SK-N-SH (cell line): ENCODE measurements at places on chromosomes 2 and 18. TPM values are rescaled to one million over a fixed set of nuclear protein-coding genes. Genes with fewer than 3 reads are reported as not detected.

DNA sequence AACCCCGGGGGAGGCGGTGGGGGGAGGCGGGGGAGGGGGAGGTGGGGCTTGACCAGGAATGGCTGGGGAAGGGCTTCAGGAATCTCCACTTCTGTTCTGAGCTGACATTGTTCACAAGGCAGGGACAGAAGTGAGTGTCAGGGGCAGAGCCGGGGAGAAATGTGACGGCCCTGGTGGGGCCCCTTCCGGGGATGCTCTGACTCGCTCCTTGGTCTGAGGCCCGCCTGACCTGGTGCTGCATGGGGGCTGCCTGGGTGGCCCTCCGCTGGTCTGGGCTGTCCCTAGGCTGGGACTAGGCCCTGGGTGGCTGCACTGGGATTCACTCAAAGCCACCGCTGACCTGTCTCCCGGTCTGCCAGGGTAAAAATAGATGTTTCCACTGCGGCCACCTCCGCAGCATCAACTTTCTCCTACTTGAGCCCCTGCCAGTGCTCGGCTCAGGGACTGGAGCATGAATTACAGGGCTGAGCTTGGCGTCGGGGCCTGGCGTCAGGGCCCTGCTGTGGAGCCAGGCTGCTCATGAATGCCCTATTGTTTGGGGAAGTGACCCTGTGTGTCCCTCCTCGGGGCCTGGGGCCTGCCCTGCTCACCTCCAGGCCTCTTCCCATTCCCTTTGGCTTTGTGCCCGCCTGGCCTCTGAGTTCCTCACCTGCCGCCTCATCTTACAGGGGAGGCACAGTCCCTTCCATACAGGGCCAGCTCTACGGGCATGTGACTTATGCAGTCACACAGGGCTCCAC is 247.5 kb downstream of the DYSF start:
- DNase-seq = no peak

GRCh38 chr2:44745922-44746766 is 195.4 kb upstream of the SIX3 start:
- DNase-seq = no peak

GRCh38 chr2:174787487-174788205 is 23.4 kb upstream of the CHRNA1 start:
- DNase-seq = peak; percentile 90

The ARHGAP15 gene
- polyA plus RNA-seq = not detected in 2 replicates

DNA sequence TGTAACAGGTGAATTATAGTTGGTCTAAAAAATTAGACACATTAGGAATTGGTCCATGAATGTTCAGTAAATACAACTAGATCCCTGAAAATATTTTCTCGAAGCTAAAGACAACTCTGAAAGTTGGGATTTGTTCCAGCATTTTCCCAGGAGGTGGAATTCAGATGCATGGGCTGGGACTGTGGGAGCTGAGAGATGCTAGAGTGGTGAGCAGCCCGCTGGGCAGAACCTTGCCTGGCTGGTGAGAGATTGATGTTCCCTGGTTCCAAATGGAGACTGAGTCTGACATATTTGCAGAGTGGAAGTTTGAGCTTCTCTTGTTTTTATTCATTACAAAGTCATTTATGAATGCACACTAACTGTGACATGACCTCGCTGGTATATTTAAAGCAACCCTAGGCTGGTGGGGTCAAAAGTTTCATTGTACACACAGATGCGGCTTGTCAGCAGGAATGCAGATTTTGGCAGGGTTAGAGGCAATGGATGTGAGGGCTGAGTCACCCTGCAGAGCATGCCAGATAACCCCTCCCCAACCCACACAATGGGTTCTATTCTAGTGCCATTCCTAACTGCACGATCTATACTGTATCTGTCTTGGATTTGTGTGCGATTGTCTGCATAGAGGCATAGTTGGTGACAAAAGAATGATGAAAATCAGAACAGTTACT is 23.5 kb upstream of the TMEM178A start:
- DNase-seq = no peak

DNA sequence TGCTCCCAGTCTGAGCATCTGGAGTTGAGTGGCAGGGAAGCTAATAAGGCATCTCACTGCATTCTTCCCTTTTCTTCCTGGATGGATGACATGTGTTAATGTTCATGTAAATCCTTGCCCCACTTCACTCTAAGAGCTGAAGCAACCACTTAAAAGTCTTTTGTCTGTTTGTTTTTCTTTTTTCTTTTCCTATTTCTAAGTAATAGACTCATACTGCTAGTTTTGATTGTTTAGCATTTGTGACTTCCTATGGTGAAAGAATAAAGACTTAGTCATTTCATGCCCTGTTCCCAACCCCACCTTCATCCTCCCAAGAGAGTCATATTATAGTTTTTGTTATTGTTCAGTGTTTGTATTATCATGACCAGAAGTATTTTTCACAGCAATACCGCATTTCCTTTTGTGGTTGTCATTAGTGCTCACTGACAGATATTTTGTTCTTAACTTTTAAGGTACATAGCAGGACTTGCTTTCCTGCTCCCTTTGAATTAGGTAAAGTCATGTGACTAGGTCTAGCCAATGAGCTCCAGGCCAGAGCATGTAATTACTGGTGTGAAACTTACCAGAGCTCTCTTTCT is 18.1 kb upstream of the SPP2 start:
- no peak for DNase-seq

- no peak for DNase-seq
Measured at GRCh38 chr2:45622336-45623075, 11.4 kb upstream of the SRBD1 start.

- no peak for DNase-seq
Measured at GRCh38 chr2:101403745-101404144, 16.4 kb upstream of the CREG2 start.

- DNase-seq = no peak
Measured at GRCh38 chr2:173931751-173932150, 33.4 kb downstream of the SP3 start.

The OSBPL1A gene
- polyA plus RNA-seq = 21.3 and 26.1 TPM in 2 replicates

- no peak for DNase-seq
Measured at GRCh38 chr18:48997681-48997984, 46.9 kb upstream of the SMAD7 start.

The CTAGE1 gene
- polyA plus RNA-seq = 0.03 and 0.07 TPM in 2 replicates

- DNase-seq = no peak
Measured at GRCh38 chr18:43934322-43934721, 657.0 kb upstream of the SYT4 start.

The EVA1A gene
- polyA plus RNA-seq = 79.0 and 93.0 TPM in 2 replicates

GRCh38 chr2:33291278-33292013 is 185.0 kb upstream of the RASGRP3 start:
- no peak for DNase-seq

The DIPK1C gene
- not detected in 2 replicates for polyA plus RNA-seq

GRCh38 chr2:237885931-237886684 is 26.7 kb downstream of the RAMP1 start:
- DNase-seq = peak; percentile 63

DNA sequence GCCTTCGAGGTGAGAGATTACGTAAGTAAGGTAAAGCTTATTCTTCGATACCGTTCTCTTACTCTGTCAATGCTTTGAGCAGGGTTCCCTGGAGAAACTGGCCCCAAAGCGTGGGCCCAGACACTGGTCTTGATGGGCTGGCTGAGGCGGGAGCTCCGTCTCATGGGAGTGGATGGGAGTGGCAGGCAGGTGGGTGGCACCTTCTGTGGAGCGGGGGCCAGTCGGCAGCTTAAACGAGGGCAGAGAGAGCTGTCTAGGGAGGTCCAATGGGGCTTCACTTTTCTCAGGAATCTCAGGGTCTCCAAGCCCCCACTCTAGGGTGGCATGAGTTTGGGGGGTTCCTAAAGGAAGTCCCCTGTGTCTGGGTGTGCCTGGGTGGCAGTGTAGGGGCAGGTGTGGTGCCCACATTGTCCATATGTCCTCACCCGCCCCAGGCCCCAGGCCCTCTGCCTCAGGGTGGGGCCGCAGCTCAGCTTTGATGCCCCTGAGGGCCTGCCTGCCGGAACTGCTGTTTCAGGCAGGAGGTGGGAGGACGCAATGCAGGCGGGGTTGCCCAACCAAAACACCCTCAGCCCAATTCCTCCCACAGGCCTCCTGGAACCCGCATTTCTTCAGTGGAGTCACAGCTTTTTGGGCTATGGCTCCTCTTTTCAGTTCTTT is 32.5 kb upstream of the FOSL2 start:
- DNase-seq = no peak

GRCh38 chr2:72139874-72140620 is 7.6 kb downstream of the CYP26B1 start:
- peak; percentile 28 for DNase-seq

GRCh38 chr2:48860380-48860779 is 104.9 kb upstream of the LHCGR start:
- no peak for DNase-seq

DNA sequence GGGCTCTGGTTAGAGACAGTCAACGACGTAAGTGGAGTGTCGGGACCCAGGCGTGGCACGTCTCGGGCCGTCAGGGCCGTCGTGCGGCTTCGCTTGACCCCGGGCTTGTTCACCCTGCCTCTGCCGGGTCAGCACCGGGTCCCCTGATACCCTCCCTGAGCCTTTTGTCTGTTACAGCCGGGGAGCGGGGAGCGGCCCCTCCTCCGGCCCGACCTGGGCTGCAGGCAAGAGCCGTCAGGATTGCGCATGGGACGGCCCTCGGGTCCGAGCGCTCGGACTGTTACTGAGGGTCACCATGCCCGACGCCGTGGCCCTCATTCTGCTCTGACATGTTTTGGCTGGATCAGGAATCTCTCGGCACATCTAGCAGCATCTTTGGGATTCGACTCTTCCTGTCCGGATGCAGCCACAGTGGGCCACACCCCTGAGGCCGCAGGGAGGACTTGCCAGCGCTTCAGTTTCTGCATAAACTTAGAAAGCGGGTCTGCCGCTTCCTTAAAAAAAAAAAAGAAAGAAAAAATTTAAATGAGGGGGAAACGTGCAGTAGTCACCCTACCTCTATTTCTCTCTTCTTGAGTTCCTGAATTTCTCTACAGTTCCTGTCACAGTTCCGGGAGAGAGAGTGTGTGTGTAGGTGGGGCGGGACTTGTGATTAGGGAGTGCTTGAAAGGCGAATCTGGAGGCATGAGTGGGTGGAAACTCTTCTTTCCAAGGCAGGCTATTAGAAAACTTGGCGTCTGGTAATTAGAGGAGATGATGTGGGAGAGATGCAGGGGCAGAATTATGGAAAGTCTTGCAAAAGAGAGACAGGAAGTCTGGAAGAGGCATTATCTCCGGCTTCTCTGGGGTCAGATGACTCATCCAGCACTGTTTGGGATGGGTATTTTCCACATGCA is 909 bp downstream of the TMEM87B start:
- DNase-seq = peak; percentile 44

The TAF4B gene
- 1.3 and 1.6 TPM in 2 replicates for polyA plus RNA-seq

GRCh38 chr18:4017480-4017879 is 437.6 kb downstream of the DLGAP1 start:
- DNase-seq = no peak

GRCh38 chr18:70288171-70288850 is 534 bp upstream of the SOCS6 start:
- no peak for DNase-seq

The D2HGDH gene
- polyA plus RNA-seq = 33.7 and 36.3 TPM in 2 replicates

- DNase-seq = peak; percentile 57
Measured at GRCh38 chr2:104852090-104852666, 1.7 kb upstream of the POU3F3 start.

The FHOD3 gene
- 10.9 and 11.6 TPM in 2 replicates for polyA plus RNA-seq

DNA sequence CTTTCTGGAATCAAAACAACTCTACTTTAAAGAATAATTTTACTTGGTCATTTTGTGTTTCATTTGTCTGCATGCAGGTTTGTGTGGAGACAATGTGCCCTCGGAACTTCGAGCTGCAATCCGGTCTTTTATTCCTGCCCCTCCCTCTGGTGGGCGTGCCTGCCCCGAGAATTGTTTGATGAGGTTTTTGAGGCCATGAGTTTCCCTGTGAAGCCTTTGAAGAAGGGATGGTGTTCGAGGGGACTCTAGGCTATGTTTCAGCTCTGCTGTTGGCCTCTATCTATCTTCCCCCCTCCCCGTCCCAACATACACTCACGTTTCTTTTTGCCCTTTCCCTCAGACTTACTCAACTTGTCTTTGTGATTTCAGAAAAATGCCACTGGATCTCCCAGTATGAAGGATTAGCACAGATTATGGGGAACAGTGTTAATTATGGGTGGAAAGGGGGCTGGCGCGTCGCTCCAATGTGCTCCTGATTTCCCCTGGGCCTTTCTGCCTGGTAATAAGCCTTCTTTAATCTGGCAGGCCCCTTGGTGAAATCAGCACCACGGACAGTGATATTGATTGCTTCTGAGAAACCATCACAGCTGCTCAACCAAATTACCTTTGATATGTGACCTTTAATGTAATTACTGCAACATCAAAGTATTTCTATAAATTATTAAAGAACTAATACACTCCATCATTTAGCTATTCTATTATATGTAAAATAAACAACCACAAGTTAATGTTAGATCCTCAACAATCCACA is 82.2 kb downstream of the CELF4 start:
- DNase-seq = no peak

- no peak for DNase-seq
Measured at GRCh38 chr2:65622499-65622898, 190.1 kb upstream of the SPRED2 start.

The NAGK gene
- polyA plus RNA-seq = 74.8 and 83.6 TPM in 2 replicates

The GAD1 gene
- 0.20 and 0.63 TPM in 2 replicates for polyA plus RNA-seq

The ZNG1B gene
- polyA plus RNA-seq = 14.5 and 19.8 TPM in 2 replicates

DNA sequence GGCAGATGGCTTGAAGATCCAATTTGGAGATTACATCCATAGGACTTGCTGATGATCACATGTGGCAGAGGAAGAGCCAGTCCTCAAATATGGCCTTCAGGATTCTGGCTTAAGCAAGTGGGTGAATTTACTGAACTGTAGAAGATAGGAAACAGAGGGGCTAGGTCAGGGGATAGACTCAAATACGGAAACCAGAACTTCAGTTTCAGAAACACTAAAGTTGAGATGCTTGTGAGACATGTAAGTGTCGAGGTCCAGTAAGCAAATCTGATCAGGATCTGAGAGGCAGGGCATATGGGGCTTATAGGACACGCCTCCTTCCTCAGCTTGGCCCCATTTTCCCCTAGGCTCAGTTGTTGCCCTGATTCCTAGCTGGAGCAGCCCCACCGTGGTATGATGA is 107.7 kb downstream of the LBH start:
- no peak for DNase-seq

DNA sequence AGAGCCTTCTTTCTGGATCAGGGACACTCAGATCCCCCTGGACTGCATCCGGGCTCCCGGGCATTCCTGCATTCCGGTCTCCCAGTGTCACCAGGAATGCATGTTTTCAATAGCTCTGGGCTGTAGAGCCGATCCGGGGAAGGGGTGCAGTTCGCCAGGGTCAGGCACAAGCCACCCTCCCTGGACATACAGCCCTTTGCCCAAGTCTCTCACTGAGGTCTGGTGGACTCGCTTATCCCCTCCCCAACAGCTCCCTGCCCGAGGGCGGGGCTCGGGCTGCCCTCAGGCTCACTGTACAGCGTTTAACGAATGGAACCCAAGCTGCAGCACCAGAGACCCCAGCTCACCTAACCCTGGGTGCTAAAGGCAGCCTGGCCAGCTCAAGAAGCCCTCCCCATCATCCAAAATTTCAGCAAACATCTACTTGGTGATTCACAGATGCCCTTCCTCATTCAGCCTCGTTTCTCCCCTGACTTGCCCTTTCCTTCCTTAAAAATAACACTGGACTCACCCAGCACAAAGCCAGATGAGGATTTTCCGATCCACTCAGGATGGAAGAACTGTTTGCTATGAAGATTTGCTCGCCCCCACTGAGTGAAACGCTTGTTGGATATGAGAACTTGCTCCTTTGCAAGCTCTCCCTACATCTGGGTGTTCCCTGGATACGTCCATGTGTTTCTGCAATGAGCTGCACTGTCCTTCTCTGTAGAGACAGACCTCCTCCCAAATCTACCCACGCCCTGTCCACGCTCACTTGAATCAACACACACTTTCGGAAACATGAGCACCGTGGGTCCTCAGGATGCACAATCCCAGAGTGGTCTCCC is 58.1 kb downstream of the PXDN start:
- no peak for DNase-seq

GRCh38 chr18:33682436-33682835 is 104.4 kb downstream of the ASXL3 start:
- no peak for DNase-seq

GRCh38 chr2:98559581-98559980 is 48.7 kb downstream of the COA5 start:
- no peak for DNase-seq
